ENCODE measurements at places on chromosomes 7 and 10. TPM values are rescaled to one million over a fixed set of nuclear protein-coding genes. Genes with fewer than 3 reads are reported as not detected.

The ZNF425 gene
- 2.4 TPM for polyA plus RNA-seq

The GRID1 gene
- 0.37 TPM for polyA plus RNA-seq

DNA sequence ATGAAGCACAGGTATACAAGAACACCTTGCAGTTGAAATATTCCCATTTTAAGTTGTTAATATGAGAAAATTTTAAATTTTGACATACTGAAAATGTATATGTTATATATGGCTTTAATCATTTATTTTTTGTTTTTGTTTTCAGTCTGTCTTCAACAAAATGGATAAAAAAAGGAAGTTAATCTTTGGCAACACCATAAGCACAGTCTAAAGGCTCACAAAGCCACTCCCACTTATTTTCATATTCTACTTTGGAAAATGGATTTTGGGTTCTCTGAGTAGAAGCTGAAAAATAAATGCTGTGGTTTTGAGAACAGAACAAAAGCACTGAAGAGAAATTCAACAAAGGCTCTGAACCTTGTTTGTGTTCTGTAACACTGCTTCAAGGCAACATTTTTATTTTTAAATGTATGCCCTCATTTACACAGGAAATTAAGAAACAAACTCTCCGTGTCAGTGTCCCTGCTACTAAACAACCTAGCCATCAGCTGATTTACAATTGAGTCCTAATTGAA lies 81.3 kb upstream of the LRRN3 start:
- no peaks in the 10 kb centered on the region for H3K4me1 ChIP-seq
- no peak overlapping the region for H3K4me3 ChIP-seq
- no peaks in the 10 kb centered on the region for H3K27me3 ChIP-seq
- H3K27ac ChIP-seq: no peak overlapping the region
- DNase-seq: no peak

DNA sequence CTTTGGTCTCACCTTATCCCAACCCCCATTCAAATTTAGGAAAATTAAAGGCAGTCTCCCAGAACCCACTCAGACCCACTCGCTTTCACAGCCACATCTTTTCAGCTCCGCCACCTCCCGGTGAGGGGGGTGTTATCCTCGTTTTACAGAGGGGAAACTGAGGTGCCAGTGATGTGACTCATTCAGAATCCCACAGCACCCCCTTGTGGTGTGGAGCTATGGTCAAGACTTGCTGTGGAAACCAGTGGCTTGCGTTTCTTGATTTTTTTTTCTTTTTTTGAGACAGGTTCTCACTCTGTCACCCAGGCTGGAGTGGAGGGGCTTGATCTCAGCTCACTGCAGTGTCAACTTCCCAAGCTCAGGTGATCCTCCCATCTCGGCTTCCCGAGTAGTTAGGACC lies 27.6 kb downstream of the SLC35G1 start:
- no peaks in the 10 kb centered on the region for H3K27me3 ChIP-seq
- DNase-seq: no peak
- peaks cover 8% of the 10 kb centered on the region for H3K4me1 ChIP-seq
- H3K36me3 ChIP-seq: no peaks in the 10 kb centered on the region
- H3K27ac ChIP-seq: no peak overlapping the region
- H3K4me3 ChIP-seq: no peak overlapping the region

GRCh38 chr10:93475227-93475626 lies 6.9 kb downstream of the MYOF start:
- no peak overlapping the region for H3K4me3 ChIP-seq
- no peak overlapping the region for H3K27ac ChIP-seq
- no peak for DNase-seq
- H3K27me3 ChIP-seq: no peaks in the 10 kb centered on the region

- H3K4me3 ChIP-seq: no peak overlapping the region
- H3K4me1 ChIP-seq: peaks cover 3% of the 10 kb centered on the region
- DNase-seq: no peak
Observed at GRCh38 chr10:101290431-101290830, 61.2 kb upstream of the LBX1 start.

GRCh38 chr10:129042776-129043595 lies 424.1 kb upstream of the MGMT start:
- H3K27ac ChIP-seq: no peak overlapping the region
- no peaks in the 10 kb centered on the region for H3K36me3 ChIP-seq
- no peaks in the 10 kb centered on the region for H3K4me1 ChIP-seq
- H3K4me3 ChIP-seq: no peak overlapping the region

- H3K4me3 ChIP-seq: no peak overlapping the region
- H3K4me1 ChIP-seq: no peaks in the 10 kb centered on the region
- DNase-seq: no peak
- H3K27me3 ChIP-seq: no peaks in the 10 kb centered on the region
- H3K36me3 ChIP-seq: peaks cover 41% of the 10 kb centered on the region
Observed at GRCh38 chr10:124996854-124997215, 54.9 kb downstream of the ZRANB1 start.

DNA sequence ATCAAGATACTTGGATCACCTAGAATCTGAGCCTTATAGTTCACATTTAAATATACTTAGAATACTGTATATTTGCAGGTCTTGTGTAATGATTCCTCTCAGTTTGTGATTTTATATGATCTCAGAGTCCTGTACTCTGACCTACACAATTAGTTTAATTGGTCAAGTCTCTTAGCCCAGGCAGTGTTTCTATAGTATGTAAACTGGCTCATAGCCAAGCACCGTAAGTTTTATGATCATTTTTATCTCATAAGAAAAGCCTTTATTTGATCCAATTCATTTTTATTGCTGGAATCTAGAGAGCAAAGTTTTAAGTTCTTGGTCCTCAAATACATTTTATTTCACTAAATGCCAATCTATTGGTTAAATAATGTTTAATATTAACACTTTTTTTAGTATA lies 242.2 kb downstream of the MALRD1 start:
- no peak overlapping the region for H3K27ac ChIP-seq
- DNase-seq: no peak
- no peaks in the 10 kb centered on the region for H3K4me1 ChIP-seq
- H3K36me3 ChIP-seq: no peaks in the 10 kb centered on the region
- H3K27me3 ChIP-seq: no peaks in the 10 kb centered on the region

- no peak for DNase-seq
- H3K27ac ChIP-seq: no peak overlapping the region
- H3K27me3 ChIP-seq: no peaks in the 10 kb centered on the region
- H3K4me1 ChIP-seq: no peaks in the 10 kb centered on the region
Observed at GRCh38 chr7:54014765-54015164, 527.4 kb upstream of the VSTM2A start.

All from kidney (tissue), 22 donors.